AG10803 (cell line): ENCODE measurements at places on chromosomes 16 and 17.

DNA sequence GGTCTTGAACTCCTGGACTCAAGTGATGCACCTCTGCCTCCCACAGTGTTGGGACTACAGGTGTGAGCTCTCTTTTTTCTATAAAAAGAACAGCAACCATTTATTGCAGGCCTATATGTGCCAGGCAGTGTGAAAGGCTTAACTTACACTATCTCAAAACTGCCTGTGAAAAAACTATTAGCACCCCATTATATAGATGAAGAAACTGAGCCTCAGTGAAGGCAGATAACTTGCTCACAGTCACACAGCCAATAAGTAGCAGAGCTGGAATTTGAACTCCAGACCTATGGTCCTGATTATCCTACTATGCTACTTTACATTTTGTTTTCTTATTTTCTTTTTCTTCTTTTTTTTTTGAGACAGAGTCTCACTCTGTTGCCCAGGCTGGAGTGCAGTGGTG, 15.1 kb downstream of the NDE1 start:
- DNase-seq, result no peak

GRCh38 chr16:84397090-84397489, 28.8 kb downstream of the ATP2C2 start:
- no peak for DNase-seq

DNA sequence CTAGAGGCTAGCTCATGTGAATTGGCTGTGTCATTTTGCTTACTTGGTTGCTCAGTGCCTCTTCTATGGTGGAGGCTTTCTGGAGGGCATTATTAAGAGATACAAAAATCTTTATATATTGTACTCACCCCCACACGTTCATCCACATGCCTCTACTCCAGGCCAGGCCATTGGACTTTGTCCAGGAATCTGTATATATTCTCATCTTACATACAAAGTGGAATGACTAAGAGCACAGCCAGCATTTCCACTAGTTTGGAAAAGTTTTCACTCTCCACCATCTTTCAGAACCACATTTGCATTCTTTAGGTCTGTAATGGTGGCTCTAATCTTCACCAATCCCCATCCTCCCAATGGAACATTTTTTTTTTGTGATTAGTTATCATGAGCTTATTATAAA, 4.8 kb upstream of the GLG1 start:
- DNase-seq, result no peak

DNA sequence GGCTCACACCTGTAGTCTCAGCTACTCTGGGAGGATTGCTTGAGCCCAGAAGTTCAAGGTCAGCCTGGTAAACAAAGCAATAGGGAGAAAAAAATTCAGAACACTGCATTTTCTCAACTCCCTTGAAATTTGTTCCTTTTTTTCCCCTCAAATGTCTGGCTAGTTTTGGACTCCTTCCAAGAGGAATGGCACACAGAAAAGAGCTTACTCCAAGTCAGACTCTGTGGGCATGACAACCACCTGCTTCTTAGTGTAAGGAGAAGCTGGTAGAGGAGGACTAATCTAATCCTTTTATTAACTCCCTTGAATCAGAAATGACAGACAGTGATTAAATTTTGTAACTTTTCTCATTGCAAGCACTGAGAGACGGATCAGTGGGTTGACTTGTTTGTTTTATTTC, 27.9 kb upstream of the HYDIN start:
- no peak for DNase-seq

- DNase-seq, result no peak
Measured at GRCh38 chr16:30667361-30667905, 9.2 kb downstream of the FBRS start.

- DNase-seq, result no peak
Measured at GRCh38 chr17:42761638-42762037, 611 bp downstream of the RAMP2 start.

- no peak for DNase-seq
Measured at GRCh38 chr16:67202426-67202825, 3.5 kb downstream of the ELMO3 start.

DNA sequence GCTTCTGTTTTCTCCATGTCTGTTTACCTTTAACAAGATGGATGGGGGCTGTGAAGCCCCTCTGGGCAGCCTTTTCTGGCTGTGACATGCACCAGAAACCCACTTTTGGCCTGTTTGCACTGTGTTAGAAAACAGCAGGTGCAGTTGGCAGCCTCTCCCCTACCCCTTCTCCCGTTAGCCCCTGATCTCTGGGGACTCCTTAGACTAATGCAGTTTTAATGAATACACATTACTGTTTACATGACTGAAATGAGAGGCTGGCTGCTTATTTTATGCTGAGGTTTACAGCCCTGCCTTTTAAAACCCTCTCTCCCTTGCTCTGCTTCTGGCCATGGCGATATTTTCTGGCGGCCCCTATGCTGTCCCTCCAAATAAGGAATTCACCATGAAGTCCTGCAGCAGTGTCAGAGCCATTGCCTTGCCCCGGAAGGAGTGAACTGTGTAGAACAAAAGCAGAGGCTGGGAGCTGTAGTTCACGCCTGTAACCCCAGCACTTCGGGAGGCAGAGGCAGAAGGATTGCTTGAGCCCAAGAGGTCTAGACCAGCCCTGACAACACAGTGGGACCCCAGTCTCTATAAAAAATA, 79.3 kb downstream of the PRKCB start:
- DNase-seq, result no peak

GRCh38 chr16:79165079-79165478, 435.5 kb downstream of the MAF start:
- DNase-seq, result no peak

GRCh38 chr17:79628861-79629547, 18.2 kb upstream of the RBFOX3 start:
- no peak for DNase-seq

DNA sequence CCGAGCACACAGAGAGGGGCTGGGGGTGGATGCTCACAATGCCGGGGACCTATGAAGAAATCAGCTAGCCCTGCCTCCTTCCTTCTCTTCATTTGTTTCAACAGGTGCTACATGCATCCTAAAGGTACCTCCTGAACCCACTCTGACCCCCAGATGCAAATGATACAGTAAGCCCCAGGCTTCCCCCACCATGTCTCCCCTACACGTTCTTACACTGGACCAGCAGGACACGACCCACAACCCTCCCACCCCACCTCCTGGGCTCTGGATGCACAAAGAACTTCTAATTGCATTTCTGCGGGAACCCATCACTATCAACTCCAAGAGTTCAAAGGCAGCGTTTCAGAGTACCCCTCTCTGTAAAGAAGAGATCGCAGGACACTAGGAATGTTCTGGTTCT, 2.1 kb downstream of the XYLT1 start:
- no peak for DNase-seq

DNA sequence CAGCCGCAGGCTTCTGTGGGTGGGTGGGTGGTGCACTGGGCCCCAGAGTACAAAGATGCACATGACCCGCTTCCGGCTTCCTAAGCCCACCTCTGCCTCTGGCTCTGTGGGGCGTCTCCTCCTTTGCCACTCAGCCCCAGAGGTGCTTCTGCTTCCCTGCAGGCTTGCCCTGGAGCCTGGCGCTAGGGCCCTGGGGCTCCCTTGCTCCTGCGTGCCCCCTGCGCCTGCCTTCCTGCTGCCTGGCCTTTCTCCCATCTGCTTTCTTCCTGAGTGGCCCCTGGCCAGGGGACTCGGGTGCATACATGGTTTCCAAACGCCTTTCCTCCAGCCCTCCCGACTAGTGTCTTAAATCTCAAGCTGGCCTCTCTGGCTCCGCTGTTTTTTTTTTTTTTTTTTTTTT, 3.4 kb downstream of the WWOX start:
- no peak for DNase-seq

- no peak for DNase-seq
Measured at GRCh38 chr17:63445571-63445953, 544 bp downstream of the CYB561 start.

DNA sequence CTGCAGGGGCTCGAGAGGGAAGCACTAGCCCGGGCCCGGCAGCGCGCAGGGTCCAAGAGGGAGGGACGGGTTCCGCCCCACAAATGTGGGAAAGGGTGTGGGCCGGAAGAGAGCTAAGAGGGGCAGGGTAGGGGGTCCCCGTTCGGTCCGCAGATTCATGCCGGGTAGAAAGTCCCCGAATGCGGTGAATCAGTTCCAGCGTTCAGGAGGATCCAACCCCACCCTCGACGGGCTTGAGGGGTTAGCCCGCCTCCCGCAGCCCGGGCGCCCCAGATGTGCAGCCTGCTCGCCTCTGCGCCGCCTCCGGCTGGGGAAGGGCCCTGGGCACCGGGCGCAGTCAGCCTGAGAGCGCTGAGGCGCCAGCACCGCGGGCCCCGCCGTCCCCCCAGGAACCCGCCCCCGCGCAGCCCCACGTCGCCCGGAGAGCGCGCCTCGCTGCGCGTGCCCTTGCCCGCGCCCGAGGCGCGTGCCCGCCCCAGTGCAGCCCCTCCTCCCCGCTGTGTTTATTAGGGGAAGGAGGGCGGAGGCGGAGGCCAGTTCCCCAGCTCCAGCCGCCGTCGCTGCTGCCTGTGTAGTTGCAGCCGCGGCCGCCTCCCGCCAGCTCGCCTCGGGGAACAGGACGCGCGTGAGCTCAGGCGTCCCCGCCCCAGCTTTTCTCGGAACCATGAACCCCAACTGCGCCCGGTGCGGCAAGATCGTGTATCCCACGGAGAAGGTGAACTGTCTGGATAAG, at the start of gene LASP1:
LASP1 (plus strand) TSS at position 533 of the 733 bp plus-strand sequence; CDS start at position 665, 132 bp downstream.
- DNase-seq, result peak; percentile 88

GRCh38 chr16:49484451-49484849, 110.8 kb downstream of the C16orf78 start:
- no peak for DNase-seq

DNA sequence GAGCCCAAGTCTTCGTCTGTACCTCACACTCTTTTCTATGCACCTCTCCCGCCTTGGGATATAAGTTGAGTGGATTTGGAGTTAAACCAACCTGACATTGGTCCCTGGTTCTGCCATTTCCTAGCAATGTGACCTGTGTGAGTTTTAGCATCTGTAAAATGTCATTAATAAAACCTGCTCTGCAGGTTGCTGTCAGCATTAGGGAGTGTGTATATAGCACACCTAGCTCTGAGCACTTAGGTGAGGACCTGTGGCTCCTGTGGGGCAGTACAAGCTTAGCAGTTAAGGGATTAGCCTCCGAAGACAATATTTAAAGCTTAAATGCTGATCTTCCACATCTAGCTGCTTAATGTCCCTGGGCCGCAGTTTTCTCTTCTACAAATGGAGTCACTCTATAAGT, 248.0 kb downstream of the TMEM114 start:
- DNase-seq, result no peak

GRCh38 chr17:32311028-32311536, 30.9 kb downstream of the C17orf75 start:
- DNase-seq, result no peak

- peak; percentile 56 for DNase-seq
Measured at GRCh38 chr16:47142821-47143676, 696 bp downstream of the NETO2 start.

DNA sequence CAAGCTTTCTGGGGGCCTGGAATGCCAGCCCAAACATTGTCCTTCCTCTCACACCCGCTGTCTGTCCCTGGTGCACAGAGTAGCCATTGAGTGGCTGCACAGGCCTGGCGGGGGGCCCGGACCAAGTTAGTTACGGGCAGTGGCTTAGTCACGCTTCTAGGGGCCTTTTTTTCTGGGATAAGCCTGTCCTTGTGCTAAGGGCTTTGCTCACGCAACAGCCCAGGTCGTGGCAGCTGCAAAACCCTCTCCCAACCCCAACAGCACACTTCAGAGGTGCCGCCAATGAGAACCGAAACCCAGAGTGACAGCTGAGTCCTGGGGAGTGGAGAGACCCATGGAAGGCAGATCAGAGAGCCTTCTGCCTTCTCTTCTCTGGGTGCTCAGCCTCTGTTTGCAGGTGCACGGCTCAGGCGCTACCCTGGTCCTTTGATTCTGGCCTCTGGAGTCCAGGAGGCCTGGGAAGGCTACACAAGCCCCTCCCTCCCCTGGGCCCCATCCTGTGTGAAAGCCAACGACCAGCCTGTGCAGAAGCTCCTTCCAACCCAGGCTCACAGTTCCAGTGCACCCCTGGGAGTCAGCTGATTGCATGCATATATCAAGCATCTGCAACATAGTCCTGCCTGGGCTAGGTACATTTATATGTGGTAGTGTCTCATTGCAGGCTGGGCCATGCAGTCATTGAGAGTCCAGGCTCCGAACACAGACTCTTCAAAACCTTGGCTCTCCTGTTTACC, 9.1 kb downstream of the WSCD1 start:
- DNase-seq, result no peak

DNA sequence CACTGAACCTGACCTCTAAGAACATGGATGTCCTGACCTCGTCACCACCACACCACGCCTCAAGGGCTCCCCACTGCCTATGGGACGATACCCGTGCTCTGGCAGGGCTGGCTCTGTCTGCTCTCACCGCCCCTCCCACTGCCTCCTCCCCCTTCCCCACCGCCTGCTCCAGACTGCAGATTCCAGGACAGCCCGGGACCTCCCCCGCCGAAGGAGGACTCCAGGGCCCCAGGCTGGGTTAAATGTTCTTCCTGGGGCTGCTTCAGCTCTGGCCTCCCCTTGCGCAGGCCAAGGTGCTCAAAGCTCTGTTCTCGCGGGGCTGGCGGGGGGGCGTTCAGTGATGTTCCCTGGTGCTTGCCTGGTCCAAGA, 3.1 kb downstream of the NPW start:
- peak; percentile 32 for DNase-seq

DNA sequence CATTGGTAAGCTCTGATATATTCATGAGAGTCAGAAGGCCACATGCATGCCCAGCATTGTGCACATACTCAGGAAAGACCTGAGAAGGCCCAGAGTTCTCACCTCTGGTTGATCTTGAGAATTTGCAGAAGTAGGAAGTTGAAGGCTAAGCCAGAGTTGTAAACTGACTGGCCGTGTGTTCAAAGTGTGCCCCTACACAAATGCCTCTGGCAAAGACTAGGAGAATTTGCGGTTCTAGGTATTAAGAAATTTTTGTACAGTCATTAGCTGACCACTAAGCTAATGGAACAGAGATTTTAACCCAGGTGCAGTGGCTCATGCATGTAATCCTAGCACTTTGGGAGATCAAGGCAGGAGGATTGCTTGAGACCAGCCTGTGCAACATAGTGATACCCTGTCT, 25.0 kb downstream of the FBXL20 start:
- DNase-seq, result peak; percentile 5

DNA sequence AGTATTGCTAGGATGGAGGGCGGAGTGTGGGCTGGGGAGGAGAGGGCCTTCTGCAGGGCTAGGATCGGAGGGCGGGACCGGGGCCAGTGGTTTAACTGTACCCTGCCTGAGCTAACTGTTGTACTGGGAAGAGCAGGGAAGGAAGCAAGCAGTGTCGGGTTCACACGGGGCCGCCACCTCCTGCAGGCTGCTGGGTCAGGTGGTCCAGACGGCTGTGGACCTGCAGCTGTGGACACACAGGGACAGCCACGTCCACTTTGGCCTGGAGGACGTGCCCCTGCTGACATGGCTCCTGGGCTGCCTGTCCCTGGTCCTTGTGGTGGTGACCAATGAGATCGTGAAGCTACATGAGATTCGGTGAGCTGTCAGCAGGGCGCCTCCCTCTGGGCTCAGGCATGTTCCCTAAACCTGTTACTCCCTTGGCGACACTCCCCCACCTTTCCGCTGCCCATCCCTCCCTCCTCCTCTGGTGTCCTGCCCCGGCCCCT, 16.6 kb downstream of the CASKIN2 start:
- no peak for DNase-seq
